Activated CD4-positive, alpha-beta memory T cell treated with anti-CD3 and anti-CD28 coated beads, Interleukin-2, amount 10 ng/mL, durations not matched to agents 7 days and 5 days (primary cell): ENCODE measurements at places on chromosomes 3 and 15. TPM values are rescaled to one million over a fixed set of nuclear protein-coding genes. Genes with fewer than 3 reads are reported as not detected.

The GABRR3 gene
- not detected for total RNA-seq

- no peaks in the 10 kb centered on the region for H3K4me1 ChIP-seq
- no peak overlapping the region for H3K4me3 ChIP-seq
- peaks cover 99% of the 10 kb centered on the region for H3K36me3 ChIP-seq
- H3K27ac ChIP-seq, result no peak overlapping the region
- DNase-seq, result no peak
These were observed 113.9 kb downstream of the SNRPN start for GRCh38 chr15:25068696-25069095.

- H3K4me1 ChIP-seq, result peaks cover 25% of the 10 kb centered on the region
- peaks cover 11% of the 10 kb centered on the region for H3K27me3 ChIP-seq
- H3K36me3 ChIP-seq, result no peaks in the 10 kb centered on the region
These were observed 44.4 kb downstream of the ITGA11 start for GRCh38 chr15:68387381-68388143.

- H3K27ac ChIP-seq, result no peak overlapping the region
- H3K4me3 ChIP-seq, result no peak overlapping the region
- H3K4me1 ChIP-seq, result peaks cover 28% of the 10 kb centered on the region
- no peaks in the 10 kb centered on the region for H3K27me3 ChIP-seq
- DNase-seq, result no peak
These were observed 123.2 kb upstream of the PHLDB2 start for GRCh38 chr3:111735912-111736311.

The GABPB1 gene
- total RNA-seq, result 37.5 TPM

The SEC22A gene
- 18.6 TPM for total RNA-seq

- H3K27ac ChIP-seq, result no peak overlapping the region
- H3K4me3 ChIP-seq, result no peak overlapping the region
- H3K27me3 ChIP-seq, result peaks cover 44% of the 10 kb centered on the region
These were observed 71.4 kb downstream of the SPSB4 start for GRCh38 chr3:141122455-141123030.

The FAM43A gene
- 4.3 TPM for total RNA-seq

- peaks cover 3% of the 10 kb centered on the region for H3K27me3 ChIP-seq
- peaks cover 10% of the 10 kb centered on the region for H3K4me1 ChIP-seq
- no peak overlapping the region for H3K27ac ChIP-seq
- DNase-seq, result no peak
- H3K36me3 ChIP-seq, result no peaks in the 10 kb centered on the region
These were observed 29.4 kb upstream of the GRIP2 start for GRCh38 chr3:14569474-14570000.

The AMIGO3 gene
- 0.23 TPM for total RNA-seq

The CCNL1 gene
- 249 TPM for total RNA-seq

The FGF7 gene
- not detected for total RNA-seq

- no peak for DNase-seq
- no peaks in the 10 kb centered on the region for H3K4me1 ChIP-seq
- no peak overlapping the region for H3K4me3 ChIP-seq
- H3K27me3 ChIP-seq, result peaks cover 4% of the 10 kb centered on the region
- no peak overlapping the region for H3K27ac ChIP-seq
These were observed 63.4 kb upstream of the LINGO1 start for GRCh38 chr15:77695961-77696582.

The TRPM1 gene
- not detected for total RNA-seq

- H3K27me3 ChIP-seq, result peaks cover 11% of the 10 kb centered on the region
- no peak overlapping the region for H3K4me3 ChIP-seq
- DNase-seq, result no peak
- no peak overlapping the region for H3K27ac ChIP-seq
- H3K36me3 ChIP-seq, result no peaks in the 10 kb centered on the region
- no peaks in the 10 kb centered on the region for H3K4me1 ChIP-seq
These were observed 20.6 kb upstream of the BNC1 start for GRCh38 chr15:83304861-83305703.

- H3K27ac ChIP-seq, result no peak overlapping the region
- no peak overlapping the region for H3K4me3 ChIP-seq
- H3K4me1 ChIP-seq, result peaks cover 24% of the 10 kb centered on the region
- DNase-seq, result no peak
- H3K27me3 ChIP-seq, result peaks cover 10% of the 10 kb centered on the region
- H3K36me3 ChIP-seq, result peaks cover 11% of the 10 kb centered on the region
These were observed 1.3 kb upstream of the ZBTB47 start for GRCh38 chr3:42652251-42652610.

The TICRR gene
- 18.2 TPM for total RNA-seq

- H3K4me1 ChIP-seq, result no peaks in the 10 kb centered on the region
These were observed 540.8 kb downstream of the SI start for GRCh38 chr3:164537485-164537884.

DNA sequence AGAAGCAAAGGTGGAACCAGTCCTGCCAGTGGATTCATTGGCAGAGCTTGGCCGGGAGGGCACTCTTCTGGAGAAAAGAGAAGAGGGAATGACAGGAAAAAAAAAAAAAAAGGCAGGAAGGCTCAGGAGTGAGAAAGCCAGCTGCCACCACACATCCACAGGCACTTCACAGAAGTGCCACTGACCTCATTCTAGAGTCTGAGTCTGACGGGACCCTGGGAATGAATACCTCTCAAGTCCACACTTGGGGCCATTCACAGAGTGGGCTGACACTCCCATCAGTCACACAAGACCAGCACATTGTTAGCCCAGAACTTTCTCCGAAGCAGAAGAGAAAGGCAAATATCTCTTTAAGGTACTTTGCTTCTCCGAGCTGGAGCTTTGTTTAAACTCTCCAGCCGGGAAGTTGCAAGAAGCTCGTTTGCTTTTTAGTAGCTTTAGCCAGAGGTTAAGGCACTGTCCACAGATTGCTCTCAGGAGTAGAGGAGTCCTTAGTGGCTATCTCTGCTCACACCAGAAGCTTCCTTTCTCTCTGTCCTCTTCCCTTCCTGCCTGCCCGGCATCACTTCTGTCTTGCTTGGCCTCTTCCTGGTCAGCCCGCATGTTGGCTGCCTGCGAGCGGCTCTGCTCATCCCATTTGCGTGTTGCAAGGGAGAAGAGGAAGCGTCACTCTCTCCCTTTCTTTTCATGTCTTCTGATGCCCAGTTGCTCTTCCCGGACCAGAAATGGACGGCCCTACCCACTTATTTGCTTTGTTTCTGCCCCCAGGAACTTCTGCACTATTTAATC, 53.8 kb downstream of the CMTM6 start:
- H3K4me3 ChIP-seq, result no peak overlapping the region
- H3K36me3 ChIP-seq, result peaks cover 67% of the 10 kb centered on the region
- DNase-seq, result no peak
- H3K27ac ChIP-seq, result no peak overlapping the region

DNA sequence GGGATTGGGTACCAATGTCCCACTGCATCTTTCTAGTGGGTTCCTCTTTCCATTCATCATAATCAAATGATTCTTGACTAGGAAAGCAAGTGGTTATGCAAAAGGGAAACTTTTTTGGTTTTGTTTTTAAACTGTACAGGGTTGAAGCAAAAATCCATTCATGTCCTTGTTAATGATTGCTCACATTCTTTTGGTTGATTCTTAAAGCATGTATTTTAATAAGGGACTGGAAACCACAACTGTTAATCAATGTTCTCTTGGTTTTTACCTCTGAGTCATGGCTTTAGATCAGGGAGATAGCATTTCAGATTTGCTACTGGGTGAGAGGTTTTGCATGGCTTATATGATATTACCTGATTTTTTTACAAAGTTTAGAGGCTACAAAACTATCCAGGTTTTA, 371.7 kb upstream of the RGMA start:
- no peak overlapping the region for H3K4me3 ChIP-seq
- no peak overlapping the region for H3K27ac ChIP-seq
- no peaks in the 10 kb centered on the region for H3K4me1 ChIP-seq

- no peak overlapping the region for H3K27ac ChIP-seq
- no peaks in the 10 kb centered on the region for H3K36me3 ChIP-seq
- H3K27me3 ChIP-seq, result no peaks in the 10 kb centered on the region
- no peak for DNase-seq
- no peak overlapping the region for H3K4me3 ChIP-seq
These were observed 251.5 kb downstream of the KCNH8 start for GRCh38 chr3:19399836-19400235.

- H3K27ac ChIP-seq, result no peak overlapping the region
- H3K27me3 ChIP-seq, result peaks cover 12% of the 10 kb centered on the region
- H3K4me3 ChIP-seq, result no peak overlapping the region
- H3K4me1 ChIP-seq, result no peaks in the 10 kb centered on the region
- H3K36me3 ChIP-seq, result no peaks in the 10 kb centered on the region
These were observed 54.9 kb upstream of the TBC1D21 start for GRCh38 chr15:73818308-73818985.

The CPNE4 gene
- total RNA-seq, result not detected

DNA sequence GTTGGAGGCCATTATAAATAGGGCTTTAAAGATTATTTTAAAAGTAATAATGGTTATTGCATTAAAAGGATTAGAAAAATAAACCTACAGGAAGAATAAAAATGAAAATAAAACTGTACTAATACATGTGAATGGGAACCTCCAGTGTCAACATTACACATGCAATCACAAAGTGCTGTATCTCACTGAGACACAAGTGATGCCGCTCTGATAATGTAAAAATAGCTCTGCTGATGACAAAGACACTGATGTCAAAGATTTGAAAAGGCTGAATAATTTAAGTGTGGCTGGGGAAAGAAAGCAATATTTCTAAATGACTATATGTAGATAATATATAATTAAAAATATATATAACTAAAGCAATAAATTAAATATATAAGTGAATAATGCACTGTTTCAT, 129.1 kb upstream of the RAP2B start:
- no peak for DNase-seq
- H3K4me3 ChIP-seq, result no peak overlapping the region
- no peaks in the 10 kb centered on the region for H3K36me3 ChIP-seq
- H3K27me3 ChIP-seq, result no peaks in the 10 kb centered on the region

The NEK11 gene
- 2.8 TPM for total RNA-seq

DNA sequence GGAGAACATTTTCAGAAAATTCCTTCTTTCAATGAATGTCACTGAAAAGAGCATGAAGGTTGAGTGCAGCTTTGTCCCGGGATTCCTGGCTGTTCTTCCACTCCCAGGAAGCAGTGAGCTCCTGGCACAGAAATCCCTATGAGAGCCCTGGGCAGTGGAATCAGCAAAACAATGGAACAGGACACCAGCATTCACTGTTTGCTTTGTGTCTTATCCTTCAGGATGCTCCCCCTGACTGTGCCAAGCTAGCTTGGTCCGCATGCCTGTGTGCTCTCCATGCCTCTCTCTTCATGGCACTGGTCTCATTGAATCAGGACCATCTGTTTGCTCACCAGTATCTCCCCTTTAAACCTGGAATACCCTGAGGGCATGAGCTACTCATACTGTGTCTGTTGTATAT, 102.0 kb upstream of the GADL1 start:
- H3K4me3 ChIP-seq, result no peak overlapping the region
- no peak overlapping the region for H3K27ac ChIP-seq
- no peak for DNase-seq

DNA sequence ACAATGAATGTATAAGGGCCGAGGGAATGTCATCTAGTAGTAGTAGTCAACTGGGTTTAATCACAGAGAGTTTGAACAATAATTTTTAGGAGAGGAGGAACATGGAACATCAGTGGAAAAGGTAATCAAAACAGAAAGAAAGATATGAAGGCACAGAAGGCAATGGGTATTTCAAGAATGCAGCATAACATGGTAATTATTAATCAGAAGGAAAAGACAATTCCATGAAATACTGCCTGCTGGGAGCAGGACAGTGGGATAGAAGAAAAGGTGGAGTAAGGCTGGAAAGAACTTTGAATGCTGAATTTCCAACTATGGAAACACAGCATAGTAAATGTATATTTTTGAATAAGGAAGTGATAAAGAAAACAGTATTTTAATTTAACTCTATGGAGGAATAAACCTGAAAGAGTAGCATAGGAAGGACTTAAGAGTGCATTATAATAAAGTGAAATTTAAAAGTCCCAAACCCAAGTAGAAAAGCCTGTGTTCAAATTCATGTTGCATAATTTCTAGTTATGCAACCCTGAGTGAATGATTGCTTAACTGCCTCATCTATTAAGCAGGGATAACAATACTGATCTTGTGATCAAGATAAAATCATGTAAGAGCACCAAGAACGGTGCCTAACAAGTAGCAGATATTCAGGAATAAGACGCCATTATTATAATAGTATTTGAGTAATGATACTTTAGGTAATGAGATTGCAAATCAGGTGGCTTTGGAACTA, 357.7 kb downstream of the TBC1D5 start:
- DNase-seq, result no peak
- H3K27me3 ChIP-seq, result no peaks in the 10 kb centered on the region
- H3K4me1 ChIP-seq, result no peaks in the 10 kb centered on the region
- H3K4me3 ChIP-seq, result no peak overlapping the region
- no peak overlapping the region for H3K27ac ChIP-seq
- peaks cover 4% of the 10 kb centered on the region for H3K36me3 ChIP-seq

DNA sequence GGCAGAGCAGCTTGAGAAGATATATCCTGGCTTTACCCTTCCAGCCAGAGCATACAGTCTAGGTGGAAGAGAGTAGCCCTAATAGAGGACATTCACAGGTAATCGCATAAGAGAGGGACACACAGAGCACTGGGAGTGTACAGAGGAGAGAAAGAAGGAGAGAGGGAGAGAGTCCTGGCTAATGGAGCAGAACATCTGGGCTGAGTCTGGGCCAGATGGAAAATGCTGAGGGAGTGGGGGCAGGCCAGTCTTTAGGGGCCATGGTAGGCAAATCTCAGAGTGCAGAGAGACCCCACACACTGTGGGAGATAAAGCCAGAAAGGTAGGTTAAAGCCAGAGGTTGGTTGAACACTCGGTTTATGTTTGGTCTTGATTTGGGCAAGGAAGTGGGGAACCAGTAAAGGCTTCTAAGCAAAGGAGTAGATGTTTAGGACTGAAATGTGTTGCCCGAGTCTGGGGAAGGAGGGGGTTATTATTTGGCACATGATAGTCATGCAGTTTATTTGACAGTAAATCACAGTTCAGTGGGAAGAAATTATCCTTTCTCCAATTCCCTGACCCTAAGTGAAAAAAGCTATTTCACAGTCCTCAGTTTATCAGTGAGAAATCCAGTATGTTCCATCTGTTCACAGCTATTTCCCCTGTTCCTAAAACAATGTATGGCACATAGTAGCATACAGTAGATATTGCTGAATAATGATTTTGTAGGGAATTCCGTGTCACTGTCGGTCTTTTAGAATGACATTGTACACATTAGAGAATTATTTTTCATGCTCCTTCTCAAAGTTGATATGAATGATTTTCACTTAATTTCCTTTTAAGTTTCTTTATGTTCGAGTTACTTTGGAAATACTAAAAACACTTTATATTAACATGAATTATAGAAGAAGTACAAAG, 45.7 kb downstream of the PDHB start:
- peaks cover 23% of the 10 kb centered on the region for H3K4me1 ChIP-seq
- no peak overlapping the region for H3K27ac ChIP-seq
- no peak overlapping the region for H3K4me3 ChIP-seq
- no peaks in the 10 kb centered on the region for H3K27me3 ChIP-seq

DNA sequence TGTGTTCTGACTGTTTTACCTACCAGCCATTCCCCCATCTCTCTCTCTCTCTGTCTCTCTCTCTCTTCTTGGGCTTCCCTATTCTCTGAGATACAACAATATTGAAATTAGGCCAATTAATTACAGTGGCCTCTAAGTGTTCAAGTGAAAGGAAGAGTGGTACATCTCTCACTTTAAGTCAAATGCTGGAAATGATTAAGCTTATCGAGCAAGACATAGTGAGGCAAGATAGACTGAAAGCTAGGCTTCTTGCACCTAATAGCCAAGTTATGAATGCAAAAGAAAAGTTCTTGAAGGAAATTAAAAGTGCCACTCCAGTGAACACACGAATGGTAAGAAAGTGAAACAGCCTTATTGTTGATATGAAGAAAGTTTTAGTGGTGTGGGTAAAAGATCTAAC, 21.3 kb downstream of the SNRK start:
- DNase-seq, result no peak
- no peak overlapping the region for H3K4me3 ChIP-seq
- no peaks in the 10 kb centered on the region for H3K27me3 ChIP-seq
- peak overlapping the region; percentile 40 for H3K27ac ChIP-seq
